ENCODE measurements at places on chromosomes 6 and 20. TPM values are rescaled to one million over a fixed set of nuclear protein-coding genes. Genes with fewer than 3 reads are reported as not detected.

The TPX2 gene
- 1.2 TPM for total RNA-seq

The KHDC1L gene
- not detected for total RNA-seq

The FAM229B gene
- 75.1 TPM for total RNA-seq

The BEND6 gene
- 0.30 TPM for total RNA-seq

The CLIC5 gene
- total RNA-seq: 312 TPM

The FAM184A gene
- 2.4 TPM for total RNA-seq

The RNF144B gene
- 18.2 TPM for total RNA-seq

The MEI4 gene
- 0.65 TPM for total RNA-seq

The GPLD1 gene
- 1.1 TPM for total RNA-seq

The TCF21 gene
- 5.2 TPM for total RNA-seq

The DOK5 gene
- 3.0 TPM for total RNA-seq

The TSBP1 gene
- not detected for total RNA-seq

The EYS gene
- total RNA-seq: not detected

The CHD6 gene
- 33.0 TPM for total RNA-seq

The MATN4 gene
- total RNA-seq: not detected

The MCHR2 gene
- total RNA-seq: not detected

The PLCB4 gene
- 27.7 TPM for total RNA-seq

The EYA2 gene
- total RNA-seq: 1.5 TPM

The PROCR gene
- total RNA-seq: 10.5 TPM

The SLC35F1 gene
- total RNA-seq: 5.8 TPM

The RUNX2 gene
- 0.43 TPM for total RNA-seq

The TRIM15 gene
- total RNA-seq: not detected

The BPI gene
- total RNA-seq: not detected

The PIGU gene
- 12.9 TPM for total RNA-seq

The C6orf15 gene
- total RNA-seq: not detected
